ENCODE measurements at places on chromosomes 3 and 15.

- no peak for DNase-seq
Observed at GRCh38 chr3:8656240-8656639, 11.6 kb upstream of the SSUH2 start.

DNA sequence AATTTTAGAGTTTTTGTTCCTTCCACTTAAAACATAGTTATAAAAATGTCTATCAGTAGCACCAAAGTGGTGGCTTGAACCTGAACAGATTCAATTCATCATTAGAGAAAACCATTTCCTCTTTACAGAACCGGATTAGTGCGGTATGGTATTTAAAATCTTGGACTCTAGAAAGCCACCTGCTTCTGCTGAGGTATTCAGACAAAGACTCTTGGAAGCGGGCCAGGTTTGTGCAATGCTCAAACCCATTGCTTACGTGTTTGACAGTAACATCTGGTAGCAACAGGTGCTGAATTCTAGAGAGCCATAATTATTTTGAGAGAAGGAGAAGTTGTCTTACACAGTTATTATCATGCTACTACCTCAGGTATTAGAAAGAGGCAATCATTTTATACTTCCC is 290.5 kb downstream of the NAALADL2 start:
- no peak for DNase-seq

DNA sequence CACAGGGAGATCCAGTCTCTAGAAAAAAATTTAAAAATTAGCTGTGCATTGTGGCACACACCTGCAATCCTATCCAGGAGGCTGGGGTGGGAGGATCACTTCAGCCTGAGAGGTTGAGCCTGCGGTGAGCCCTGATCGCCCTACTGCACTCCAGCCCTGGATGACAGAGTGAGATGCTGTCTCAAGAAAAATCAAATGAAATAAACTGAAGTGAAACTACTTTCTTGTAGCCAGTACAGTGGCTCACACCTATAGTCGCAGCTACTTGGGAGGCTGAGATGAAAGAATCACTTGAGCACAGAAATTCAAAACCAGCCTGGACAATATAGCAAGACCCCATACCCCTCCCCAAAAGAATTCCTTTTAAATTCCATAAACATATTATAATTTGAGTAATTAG is 35.4 kb downstream of the SMARCC1 start:
- no peak for DNase-seq

GRCh38 chr15:25378501-25378901 is 60.3 kb downstream of the UBE3A start:
- DNase-seq: no peak

DNA sequence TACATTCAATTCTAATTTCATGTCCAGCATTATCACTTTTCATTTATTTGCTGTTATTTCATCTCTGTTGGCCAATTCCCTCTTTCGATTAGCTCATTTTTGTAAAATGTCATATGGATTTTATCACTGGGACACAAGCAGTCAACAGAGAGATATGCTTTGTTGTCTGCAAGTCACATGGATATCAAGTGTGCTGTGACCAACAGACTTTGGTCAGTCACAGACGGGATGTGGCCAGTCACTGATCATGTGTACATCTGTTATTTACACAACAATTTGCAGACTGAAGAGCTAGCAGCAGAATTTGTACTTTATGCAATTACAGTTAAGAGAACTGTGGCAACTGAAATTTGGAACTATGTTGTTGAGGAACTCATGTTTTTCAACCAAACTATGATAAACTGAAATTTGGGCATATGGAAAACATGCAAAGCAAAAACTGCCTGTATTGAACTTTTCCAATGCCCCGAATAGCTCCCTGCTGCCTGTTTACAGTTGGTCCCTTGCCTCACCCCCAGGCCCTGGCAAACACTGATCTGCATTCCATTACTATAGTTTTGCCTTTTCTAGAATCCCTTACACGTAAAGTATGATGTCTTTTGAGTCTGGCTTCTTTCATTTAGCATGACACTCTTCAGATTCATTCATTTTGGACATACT is 104.4 kb downstream of the RPL22L1 start:
- DNase-seq: no peak

GRCh38 chr3:98902351-98902740 is 851 bp upstream of the DCBLD2 start:
- no peak for DNase-seq

- no peak for DNase-seq
Observed at GRCh38 chr3:38171622-38172021, 6.3 kb downstream of the OXSR1 start.

DNA sequence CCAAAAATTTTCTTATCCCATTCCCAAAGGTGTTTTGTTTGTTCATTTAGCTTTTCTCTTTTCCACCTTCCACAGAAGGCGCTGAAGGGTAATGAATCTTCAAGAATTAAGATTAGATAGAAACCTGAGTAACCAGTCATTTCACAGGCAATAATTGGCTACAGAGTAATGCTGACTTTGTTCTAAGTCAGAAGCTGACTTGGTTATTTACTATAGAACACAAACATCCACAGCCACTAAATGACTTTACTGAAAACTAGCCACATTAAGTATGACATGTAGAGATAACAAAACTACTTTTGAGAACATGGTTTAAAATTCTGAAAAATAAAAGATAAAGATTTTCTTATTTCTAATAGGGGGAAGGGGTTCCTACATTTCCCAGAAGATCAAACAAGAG is 7.8 kb downstream of the CLDND1 start:
- DNase-seq: no peak

- DNase-seq: no peak
Observed at GRCh38 chr3:196108075-196108743, 26.3 kb upstream of the TFRC start.

GRCh38 chr3:56864090-56864489 is 62.3 kb upstream of the ARHGEF3 start:
- DNase-seq: no peak

GRCh38 chr15:62150445-62150844 is 14.6 kb downstream of the C2CD4B start:
- DNase-seq: no peak

DNA sequence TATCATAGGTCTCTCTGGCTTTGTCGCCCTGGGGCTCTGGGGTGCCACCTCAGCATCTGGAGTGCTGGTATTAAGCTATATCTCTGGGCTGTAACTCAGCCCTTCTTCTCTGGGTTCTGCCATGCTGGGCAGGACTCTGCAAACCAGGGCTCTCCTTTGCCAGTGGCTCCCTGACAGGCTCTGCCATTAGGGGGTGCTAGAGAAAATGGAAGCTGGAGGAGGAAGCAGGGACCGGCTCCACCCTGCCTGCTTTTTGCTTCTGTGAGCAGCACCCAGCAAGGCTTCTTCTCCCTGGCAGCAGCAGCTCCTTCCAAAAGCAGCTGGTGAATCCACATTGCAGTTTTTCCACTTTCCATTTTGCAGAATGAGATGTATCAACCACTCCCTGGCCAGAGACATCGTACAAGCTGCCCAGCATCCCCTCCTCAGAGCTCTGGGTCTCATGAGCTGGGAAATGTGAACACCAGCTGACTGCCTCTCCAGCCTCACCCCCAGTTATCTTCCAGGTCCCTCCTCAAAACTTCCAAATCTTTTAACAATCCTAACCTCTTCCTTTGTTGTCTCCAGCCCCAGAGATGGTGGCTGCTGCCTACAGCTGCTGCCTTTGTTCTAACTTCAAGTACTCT is 165.0 kb downstream of the ABHD5 start:
- peak; percentile 75 for DNase-seq

DNA sequence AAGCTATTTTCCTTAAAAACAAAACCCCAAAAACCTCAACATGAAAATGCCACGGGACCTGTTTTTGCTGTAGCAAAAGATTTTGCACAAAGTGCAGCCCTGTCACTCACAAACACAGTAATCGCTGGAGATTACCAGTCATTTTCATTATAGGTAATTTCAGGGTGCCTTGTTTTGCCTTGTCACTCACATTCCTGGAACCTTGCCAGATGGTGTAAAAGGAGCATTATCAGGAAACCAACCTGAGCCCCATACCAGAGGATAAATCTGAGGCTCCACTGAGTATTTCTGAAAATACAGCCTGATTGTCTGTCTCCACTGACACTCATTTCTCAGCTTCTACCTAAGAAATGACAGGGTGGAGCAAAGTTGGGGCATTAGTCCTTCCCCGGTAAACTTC is 791.3 kb upstream of the LMCD1 start:
- no peak for DNase-seq

- DNase-seq: no peak
Observed at GRCh38 chr3:194632809-194633348, 340 bp downstream of the TMEM44 start.

GRCh38 chr3:69320871-69321271 is 65.0 kb downstream of the FRMD4B start:
- no peak for DNase-seq

- DNase-seq: no peak
Observed at GRCh38 chr3:138686771-138687221, 78.2 kb downstream of the FAIM start.

All from glutamatergic neuron (in vitro differentiated cells).